ENCODE measurements at places on chromosomes 16 and 17.

DNA sequence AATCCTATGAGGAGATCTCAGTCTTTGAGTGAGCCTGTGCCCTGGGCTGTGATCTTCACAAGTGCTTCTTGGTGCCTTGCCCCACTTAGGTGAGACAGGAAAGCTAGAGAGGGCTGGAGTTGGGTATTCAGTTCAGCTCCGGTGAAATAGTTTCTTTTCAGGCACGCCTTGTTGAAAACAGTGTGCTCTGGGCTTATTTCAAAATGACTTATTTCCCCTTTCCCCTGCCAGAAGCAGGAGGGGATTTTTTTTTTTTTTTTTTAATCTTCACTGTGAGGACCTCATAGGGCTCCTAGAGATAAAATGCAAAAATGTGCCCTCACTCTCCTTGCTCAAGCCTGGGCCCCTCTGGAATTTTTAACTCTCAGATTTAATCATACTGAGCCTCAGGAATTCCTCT lies 27.2 kb downstream of the MOSMO start:
- DNase-seq, result no peak

- DNase-seq, result peak; percentile 14
These were observed 25.0 kb downstream of the CDK12 start for GRCh38 chr17:39486242-39486641.

- DNase-seq, result no peak
These were observed 500.7 kb downstream of the GRIN2A start for GRCh38 chr16:9681508-9681907.

GRCh38 chr16:2517954-2518605 lies 2.1 kb upstream of the AMDHD2 start:
- no peak for DNase-seq

DNA sequence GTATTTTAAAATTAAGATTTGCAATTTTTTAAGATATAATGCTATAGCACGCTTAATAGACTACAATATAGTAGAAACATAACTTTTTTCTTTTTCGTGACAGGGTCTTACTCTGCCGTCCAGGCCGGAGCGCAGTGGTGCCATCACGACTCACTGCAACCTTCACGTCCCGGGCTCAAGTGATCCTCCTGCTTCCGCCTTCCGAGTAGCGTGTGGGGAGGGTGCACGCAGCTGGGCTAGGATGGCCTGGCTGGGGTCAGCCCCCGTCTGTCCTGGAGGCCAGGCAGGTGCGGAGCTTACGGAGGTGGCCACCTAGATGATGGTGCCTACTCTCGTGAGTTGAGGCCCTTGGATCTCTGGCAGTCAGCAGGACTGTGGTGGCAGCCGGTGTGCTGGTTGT lies 50.1 kb downstream of the JPH3 start:
- DNase-seq, result no peak

DNA sequence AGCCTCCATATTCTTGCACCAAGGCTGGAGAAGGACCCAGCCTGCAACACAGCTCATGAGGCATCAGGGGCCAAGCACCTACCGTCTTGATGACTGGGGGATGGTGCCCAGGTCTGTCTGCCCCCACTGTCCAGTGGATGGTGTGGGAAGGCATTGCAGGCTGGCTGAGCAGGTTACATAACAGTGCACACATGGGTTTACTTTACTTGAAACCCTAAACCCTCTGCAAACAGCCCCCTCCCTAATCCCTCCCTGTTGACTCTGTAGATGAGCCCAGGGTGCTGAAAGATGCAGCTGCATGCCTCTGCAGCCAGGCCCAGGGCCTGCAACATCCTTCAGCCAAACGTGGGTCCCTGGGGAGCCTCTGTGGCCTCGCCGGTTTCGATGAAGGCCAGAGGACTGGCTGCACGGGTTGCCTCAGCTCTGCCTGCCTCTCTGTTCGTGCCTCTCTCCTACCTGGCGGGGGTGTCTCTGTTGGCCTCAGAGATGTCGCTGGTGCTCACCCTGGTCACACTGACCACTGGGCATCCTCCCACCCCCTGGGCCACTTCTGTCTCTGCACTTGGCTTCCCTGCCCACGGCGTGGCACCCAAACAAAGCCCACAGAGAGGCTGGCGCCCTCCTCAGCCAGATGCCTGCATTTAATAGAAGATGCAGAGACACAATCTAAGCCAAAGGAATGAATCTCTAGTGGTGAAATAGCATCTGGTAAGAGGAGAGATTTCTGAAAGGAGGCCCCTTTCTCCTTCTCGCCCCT lies 95.1 kb downstream of the METRNL start:
- DNase-seq, result peak; percentile 43

- no peak for DNase-seq
These were observed 29.5 kb downstream of the SBK1 start for GRCh38 chr16:28321700-28322411.

- no peak for DNase-seq
These were observed 18.1 kb downstream of the TMC7 start for GRCh38 chr16:19001788-19002187.
